ENCODE measurements at places on chromosomes 5 and 9. TPM values are rescaled to one million over a fixed set of nuclear protein-coding genes. Genes with fewer than 3 reads are reported as not detected.

- no peak overlapping the region for H3K27ac ChIP-seq
- H3K36me3 ChIP-seq: no peaks in the 10 kb centered on the region
These were observed 202.4 kb upstream of the TBC1D2 start for GRCh38 chr9:98457726-98458370.

- H3K36me3 ChIP-seq: no peaks in the 10 kb centered on the region
- H3K27ac ChIP-seq: no peak overlapping the region
- peaks cover 72% of the 10 kb centered on the region for H3K27me3 ChIP-seq
- DNase-seq: no peak
These were observed 5.5 kb downstream of the EPB41L4A start for GRCh38 chr5:112413611-112414010.

GRCh38 chr9:26210338-26210851, 532.2 kb upstream of the TUSC1 start:
- H3K27me3 ChIP-seq: no peaks in the 10 kb centered on the region
- H3K4me1 ChIP-seq: no peaks in the 10 kb centered on the region
- no peak overlapping the region for H3K27ac ChIP-seq
- no peak for DNase-seq

- H3K36me3 ChIP-seq: no peaks in the 10 kb centered on the region
- H3K4me3 ChIP-seq: no peak overlapping the region
- H3K27me3 ChIP-seq: peaks cover 37% of the 10 kb centered on the region
- H3K27ac ChIP-seq: no peak overlapping the region
- DNase-seq: no peak
These were observed 685 bp upstream of the ADGRD2 start for GRCh38 chr9:124449381-124450151.

DNA sequence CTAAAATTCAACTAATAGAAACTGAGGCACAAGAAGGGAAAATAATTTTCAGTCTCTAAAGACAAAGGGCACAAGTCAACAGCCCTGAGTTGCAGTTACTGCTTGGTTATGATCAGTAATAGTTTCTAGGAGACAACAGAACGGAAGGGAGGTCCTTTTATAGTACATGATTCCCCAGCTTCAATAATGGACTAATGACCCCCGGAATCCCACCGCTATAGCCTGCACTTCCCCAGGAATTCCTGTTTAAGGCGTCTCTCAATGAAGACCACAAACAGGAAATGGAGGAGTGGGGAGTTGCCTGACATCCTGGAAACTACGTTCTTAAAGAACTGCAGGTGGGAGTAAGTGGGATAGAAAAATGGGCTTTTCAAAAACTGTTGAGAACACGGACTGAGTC, 60.6 kb downstream of the DIAPH1 start:
- H3K27me3 ChIP-seq: no peaks in the 10 kb centered on the region
- H3K4me3 ChIP-seq: no peak overlapping the region
- no peak overlapping the region for H3K27ac ChIP-seq

DNA sequence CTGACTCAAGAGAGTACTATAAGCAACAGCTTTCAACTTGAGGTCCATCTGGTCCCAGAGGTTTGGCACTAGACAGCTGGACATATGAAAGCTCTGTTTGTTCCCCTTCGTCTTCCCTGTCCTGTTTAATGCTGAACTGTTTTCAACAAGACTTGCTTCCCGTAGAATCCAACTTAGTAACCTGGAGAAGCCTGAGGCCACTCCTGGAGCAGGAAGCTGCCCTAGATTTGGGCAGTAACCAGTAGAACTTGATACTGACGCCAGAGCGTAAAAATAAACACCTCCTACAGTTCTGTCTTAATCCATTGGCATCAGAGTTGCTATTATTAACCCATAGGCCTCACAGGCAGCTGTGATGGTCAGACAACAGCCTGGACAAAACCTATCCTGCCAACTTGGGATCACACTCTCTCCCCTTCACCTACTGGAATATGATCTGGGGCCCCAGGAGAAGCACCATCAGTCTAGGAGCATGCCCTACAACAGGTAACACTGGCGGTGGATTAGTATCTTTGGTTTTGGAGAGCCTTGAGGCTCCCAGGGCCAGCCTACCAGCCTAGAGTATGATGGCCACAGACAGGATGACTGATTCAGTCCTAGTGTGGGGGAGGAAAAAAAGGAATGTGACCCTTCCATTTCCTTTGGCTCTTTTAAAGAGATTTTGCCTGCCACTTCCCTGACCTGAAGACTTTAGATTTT, 29.2 kb downstream of the RUSC2 start:
- H3K4me3 ChIP-seq: no peak overlapping the region
- no peaks in the 10 kb centered on the region for H3K36me3 ChIP-seq
- H3K27ac ChIP-seq: peak overlapping the region; percentile 63
- peaks cover 36% of the 10 kb centered on the region for H3K4me1 ChIP-seq
- H3K27me3 ChIP-seq: no peaks in the 10 kb centered on the region

DNA sequence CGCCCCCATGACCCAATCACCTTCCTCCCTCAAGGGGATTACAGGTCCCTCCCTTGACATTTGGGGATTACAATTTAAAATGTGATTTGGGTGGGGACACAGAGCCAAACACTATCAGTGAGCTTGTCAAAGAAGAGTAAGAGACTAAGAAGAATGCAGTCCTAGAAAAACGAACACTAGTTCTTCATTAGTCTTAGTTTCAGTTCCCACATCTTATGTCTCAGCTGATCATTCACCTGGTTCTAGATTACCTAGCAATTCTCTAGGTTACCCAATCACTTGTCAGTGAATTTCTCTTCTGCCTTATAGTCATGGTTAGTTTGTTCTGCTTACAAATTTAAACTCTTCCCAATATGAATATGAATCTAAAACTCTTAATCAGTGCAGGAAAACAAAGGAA, 251.5 kb downstream of the COX7C start:
- no peaks in the 10 kb centered on the region for H3K36me3 ChIP-seq
- no peak for DNase-seq
- no peak overlapping the region for H3K4me3 ChIP-seq

GRCh38 chr9:72213906-72214305, 64.7 kb downstream of the GDA start:
- no peaks in the 10 kb centered on the region for H3K36me3 ChIP-seq
- peaks cover 6% of the 10 kb centered on the region for H3K4me1 ChIP-seq
- no peak for DNase-seq
- no peaks in the 10 kb centered on the region for H3K27me3 ChIP-seq
- no peak overlapping the region for H3K27ac ChIP-seq

DNA sequence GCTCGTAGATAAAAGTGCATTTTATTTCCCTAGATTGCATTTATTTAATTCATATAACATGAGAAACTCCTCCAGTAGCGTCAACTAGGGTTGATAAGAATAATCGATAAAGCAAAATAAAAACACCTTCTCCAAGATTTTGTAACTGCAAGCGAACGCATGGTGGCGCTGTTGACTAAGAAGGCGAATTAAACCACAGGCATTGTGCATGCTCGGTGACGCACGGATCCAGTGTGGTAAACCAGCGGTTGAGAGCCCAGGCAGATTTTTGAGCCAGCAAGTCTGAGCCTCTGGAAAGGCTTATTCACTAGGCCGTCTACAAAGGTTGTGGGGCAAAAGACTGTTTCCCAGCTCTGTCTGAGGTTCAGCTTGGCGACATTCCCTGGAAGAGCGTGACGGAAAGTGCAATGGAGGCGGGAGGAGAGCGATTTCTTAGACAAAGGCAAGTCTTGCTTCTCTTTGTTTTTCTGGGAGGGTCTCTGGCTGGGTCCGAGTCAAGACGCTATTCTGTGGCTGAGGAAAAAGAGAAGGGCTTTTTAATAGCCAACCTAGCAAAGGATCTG, at the start of gene PCDHB3:
PCDHB3 (plus strand) TSS at position 231 of the 563 bp plus-strand sequence; CDS start at position 408, 177 bp downstream.
- H3K36me3 ChIP-seq: peaks cover 15% of the 10 kb centered on the region
- H3K27ac ChIP-seq: no peak within 1 kb of the TSS
- peak; percentile 88 for DNase-seq
- no peaks in the 10 kb centered on the region for H3K27me3 ChIP-seq

The HK3 gene
- total RNA-seq: 0.16 TPM

The RACK1 gene
- total RNA-seq: 2,025 TPM

The TMC1 gene
- total RNA-seq: 0.09 TPM

The HRH2 gene
- 2.7 TPM for total RNA-seq

The PGM5 gene
- 0.67 TPM for total RNA-seq

The CSF2 gene
- not detected for total RNA-seq

Data from endodermal cell (in vitro differentiated cells).